T-helper 9 cell (primary cell): ENCODE measurements at places on chromosomes 3 and 15.

DNA sequence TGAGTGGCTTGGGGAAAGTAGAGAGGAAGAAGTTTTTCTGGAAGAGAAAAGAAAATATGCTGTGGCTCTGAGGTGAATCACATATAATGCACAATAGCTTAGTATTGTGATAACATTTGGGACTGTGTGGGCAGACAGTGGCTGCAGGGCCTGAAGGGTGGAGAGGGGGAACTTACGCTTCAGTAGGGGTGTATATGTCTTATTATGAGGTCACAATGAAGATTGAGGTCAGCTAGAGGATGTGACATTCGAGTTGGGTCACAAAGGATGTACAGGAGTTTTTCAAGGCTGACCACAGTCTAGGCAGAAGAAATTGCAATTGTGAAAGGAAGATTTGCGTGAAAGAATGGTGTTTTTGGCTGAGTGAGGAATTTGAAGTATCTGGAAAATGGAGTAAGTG, 414.8 kb downstream of the LPP start:
- no peak for DNase-seq

GRCh38 chr3:129052675-129053074, 7.9 kb upstream of the GP9 start:
- DNase-seq: no peak

DNA sequence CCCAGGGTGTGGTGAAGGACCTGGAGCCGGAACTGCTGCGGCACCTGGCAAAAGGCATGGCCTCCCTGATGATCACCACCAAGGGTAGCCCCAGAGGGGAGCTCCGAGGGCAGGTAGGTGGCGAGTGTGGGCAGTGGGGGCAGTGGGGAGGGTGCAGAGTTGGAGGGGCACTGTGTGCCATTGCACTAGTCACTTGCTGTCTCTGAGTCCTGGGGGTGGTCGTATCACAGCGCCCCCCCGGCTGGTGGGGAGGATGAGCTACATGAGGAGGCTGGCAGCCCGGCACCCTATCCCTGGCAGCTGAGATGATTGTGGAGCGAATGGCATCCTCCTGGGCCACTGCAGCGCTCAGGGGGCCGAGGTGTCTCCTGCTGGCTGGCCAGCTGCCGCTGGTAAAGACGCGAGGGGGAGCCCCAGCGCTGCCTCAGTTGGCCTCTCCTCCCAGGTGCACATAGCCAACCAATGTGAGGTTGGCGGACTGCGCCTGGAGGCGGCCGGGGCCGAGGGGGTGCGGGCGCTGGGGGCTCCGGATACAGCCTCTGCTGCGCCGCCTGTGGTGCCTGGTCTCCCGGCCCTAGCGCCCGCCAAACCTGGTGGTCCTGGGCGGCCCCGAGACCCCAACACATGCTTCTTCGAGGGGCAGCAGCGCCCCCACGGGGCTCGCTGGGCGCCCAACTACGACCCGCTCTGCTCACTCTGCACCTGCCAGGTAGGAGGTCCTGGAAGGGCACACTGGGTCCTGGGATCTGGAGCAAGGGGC, 6.4 kb downstream of the CHRD start:
- DNase-seq: no peak

DNA sequence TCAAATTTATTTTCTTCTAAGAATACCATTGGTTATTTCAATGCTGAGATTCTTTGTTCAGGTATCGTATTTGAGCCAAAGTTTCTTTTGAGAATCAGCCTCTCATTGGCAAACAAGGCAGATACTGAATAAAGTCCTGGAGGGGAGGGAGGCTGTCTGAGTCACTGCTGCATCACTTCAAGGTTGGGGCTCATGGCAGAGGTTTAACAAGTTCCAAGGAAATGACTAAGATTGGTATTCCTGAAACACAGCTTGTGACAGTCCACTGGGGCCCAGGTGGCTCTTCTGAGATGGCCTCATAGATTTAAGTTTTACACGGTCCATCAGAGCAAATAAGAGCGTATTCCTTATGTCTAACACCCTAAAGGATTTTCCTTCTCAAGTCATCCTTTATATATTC, 213.8 kb upstream of the STAC start:
- DNase-seq: no peak

GRCh38 chr15:90914305-90915080, 11.4 kb downstream of the MAN2A2 start:
- no peak for DNase-seq
